ENCODE measurements at places on chromosomes 7 and 10.

DNA sequence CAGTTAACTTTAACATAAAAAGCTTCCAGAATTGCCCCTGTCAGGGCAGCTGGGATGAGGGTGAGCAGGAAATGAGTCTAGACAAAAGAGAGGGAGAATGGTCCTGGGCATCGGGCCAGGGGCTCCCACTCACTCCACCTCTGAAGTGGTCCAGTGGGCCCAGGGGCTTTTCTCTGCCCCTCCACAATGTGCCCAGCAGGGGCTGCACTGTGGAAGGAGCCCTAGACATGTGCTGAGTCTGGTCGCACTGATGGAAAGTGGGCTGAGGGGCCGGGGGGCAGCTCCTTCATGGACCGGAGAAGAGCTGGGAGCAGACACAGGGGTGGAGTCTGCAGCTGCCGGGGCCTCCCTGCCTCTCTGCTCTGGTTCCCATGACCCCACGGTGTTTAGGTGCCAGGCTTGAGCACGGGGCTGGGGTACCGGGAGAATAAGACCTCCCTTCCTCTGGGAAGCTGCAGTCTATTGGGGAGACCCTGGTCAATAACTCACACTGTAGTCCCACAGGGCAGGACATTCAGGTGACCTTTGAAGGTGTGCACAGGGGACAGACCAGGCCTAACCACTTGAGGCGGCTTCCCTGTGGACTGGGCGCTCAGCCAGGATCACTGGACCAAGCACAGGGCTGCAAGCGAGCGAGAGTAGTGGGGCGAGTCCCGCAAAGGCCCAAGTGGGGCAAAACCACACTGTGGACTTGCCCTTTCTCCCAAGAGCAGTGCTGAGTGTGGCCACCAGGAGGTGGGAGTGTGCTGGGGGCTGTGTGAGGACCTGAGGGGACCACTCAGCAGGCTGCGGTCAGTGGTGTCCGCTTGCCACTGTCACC is 6.1 kb downstream of the ADCY1 start:
- no peak for DNase-seq

GRCh38 chr10:58838561-58839208 is 326.0 kb downstream of the BICC1 start:
- no peak for DNase-seq

DNA sequence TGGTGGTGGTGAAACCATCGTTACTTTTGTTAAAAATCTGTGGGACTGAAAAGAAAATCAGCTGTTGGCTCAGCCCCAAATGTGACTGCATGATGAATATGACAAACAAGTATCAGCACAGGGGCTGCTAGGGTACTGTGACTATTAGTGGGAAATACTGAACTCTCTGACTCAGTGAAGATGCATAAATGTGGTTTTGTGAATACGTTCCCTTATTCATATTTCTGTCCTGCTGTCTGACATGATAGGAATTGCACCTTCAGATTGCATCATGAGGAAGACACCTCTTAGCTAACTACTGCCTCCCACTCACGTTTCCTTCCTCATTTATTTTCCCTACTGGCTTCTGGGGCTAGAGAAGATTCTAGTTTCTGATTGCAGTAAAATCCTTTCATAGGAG is 1.4 kb downstream of the CLEC5A start:
- DNase-seq, result peak; percentile 97

DNA sequence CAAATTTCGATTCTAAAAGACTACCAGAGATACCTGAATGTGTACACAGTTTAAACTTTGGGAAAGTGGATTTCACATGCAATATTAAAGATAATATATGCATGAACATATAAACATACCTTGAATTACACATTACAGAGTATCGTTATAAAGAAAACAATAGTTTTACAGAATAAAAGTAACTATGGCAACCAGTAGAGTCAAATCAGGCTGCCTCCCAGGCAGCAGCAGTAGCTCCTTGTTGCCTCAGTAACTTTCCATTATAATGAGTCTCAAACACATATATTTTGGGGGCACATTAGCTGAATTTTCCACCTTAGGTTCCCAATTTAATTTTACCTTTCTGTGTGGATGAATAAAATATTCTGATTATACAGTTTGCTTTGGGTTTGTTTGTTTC is 164.4 kb upstream of the FEZF1 start:
- no peak for DNase-seq

DNA sequence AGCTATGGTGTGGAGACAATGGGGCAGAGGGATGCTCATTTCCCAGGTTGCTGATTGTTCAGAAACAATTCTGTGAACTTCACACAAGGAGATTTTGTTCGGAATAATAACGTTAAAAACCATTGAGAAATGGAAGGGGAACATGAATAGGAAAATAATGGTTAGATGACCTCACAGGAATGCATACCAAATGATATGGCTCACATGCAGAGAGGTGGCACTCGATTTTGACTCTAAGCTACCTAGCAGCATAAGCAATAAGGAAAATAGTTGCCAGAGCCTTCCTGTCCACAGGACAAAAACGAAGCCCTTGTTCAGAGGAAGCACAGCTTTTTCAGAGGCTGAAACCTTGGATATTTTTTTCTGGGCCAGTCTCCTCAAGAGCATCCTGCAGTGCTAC is 293.1 kb downstream of the ZEB1 start:
- no peak for DNase-seq
